CD4-positive, alpha-beta memory T cell (primary cell): ENCODE measurements at places on chromosomes 3 and 15. TPM values are rescaled to one million over a fixed set of nuclear protein-coding genes. Genes with fewer than 3 reads are reported as not detected.

DNA sequence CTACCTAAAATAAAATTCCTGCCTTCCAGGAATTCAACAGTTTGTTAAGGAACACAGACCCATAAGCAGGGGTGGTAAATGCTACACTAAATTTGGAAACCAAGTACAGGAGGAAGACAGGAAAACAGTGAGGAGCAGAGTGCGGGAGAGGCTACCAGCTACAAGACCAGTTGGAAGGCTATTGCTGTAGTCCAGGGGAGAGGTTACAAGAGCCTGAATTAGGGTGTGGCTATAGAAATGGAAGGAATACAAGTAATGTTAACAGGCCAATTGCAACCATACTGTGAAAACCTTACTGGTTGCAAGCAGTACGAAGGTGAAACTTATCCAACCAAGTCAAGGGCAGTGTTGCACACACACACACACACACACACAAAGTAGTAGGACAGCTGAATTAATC is 880 bp upstream of the ARMC8 start:
- H3K27ac ChIP-seq = no peak overlapping the region
- H3K27me3 ChIP-seq = no peaks in the 10 kb centered on the region
- no peak for DNase-seq
- H3K36me3 ChIP-seq = no peaks in the 10 kb centered on the region
- peaks cover 38% of the 10 kb centered on the region for H3K4me1 ChIP-seq
- peak overlapping the region; percentile 97 for H3K4me3 ChIP-seq

DNA sequence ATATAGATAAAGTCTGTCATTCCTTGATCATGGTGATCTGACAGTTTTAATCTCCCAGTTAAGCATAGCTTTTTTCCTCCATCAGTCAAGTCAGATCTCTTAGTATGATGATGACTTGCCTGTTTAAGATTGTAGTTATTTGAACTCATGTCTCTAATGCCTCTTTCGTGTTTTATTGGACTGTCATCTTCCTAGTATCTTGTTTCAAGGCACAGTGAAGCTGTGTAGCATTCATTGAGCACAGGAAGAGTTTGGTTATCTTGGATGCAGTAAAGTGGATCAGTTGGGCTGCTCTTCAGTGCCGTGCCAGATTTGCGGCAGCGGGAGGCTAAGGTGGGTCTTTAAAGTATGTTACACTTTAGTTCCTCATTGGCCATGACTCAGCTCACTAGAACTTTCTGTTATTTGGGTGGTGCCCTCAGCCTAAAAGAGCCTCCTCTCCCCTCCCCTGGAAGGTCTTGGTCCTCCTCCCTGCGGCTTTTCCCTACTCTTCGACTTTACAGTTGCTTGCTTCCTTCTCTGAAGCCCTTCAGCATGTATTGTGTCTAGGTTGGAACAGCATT is 45.7 kb upstream of the SKOR1 start:
- peaks cover 23% of the 10 kb centered on the region for H3K4me1 ChIP-seq
- H3K27ac ChIP-seq = no peak overlapping the region

CHST14 gene
- 10.5 TPM for total RNA-seq

- H3K36me3 ChIP-seq = peaks cover 57% of the 10 kb centered on the region
- H3K27me3 ChIP-seq = no peaks in the 10 kb centered on the region
- no peaks in the 10 kb centered on the region for H3K4me1 ChIP-seq
- H3K4me3 ChIP-seq = no peak overlapping the region
- H3K27ac ChIP-seq = no peak overlapping the region
- no peak for DNase-seq
These were observed 34.6 kb downstream of the RLBP1 start for GRCh38 chr15:89186803-89187202.

GRCh38 chr15:34161329-34161963 is 48.5 kb downstream of the KATNBL1 start:
- H3K4me1 ChIP-seq = no peaks in the 10 kb centered on the region
- H3K4me3 ChIP-seq = no peak overlapping the region
- no peak overlapping the region for H3K27ac ChIP-seq
- no peaks in the 10 kb centered on the region for H3K27me3 ChIP-seq

DNA sequence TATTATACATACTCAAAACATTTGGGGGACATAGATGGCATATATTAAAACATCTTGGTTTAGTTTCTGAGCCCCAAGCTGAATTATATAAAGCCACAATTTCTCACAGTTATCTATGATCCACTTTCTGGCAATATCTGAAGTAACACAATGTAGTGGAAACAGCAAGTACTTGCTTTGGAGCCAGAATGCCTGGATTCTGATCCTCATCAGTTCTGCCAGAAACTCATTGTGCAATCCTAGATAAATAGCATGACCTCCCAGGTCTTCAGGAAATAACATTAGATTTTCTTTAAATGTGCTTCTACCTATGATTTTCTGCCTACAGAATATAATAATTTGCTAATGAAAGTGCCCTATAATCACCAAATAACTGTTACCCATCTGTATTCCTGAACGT is 544.9 kb downstream of the NAALADL2 start:
- H3K4me1 ChIP-seq = no peaks in the 10 kb centered on the region
- no peaks in the 10 kb centered on the region for H3K27me3 ChIP-seq
- H3K27ac ChIP-seq = no peak overlapping the region
- DNase-seq = no peak

CYP8B1 gene
- total RNA-seq = not detected

- H3K4me3 ChIP-seq = no peak overlapping the region
- no peak overlapping the region for H3K27ac ChIP-seq
- no peaks in the 10 kb centered on the region for H3K27me3 ChIP-seq
These were observed 36.3 kb downstream of the MLH1 start for GRCh38 chr3:37029516-37030163.

- H3K36me3 ChIP-seq = no peaks in the 10 kb centered on the region
- no peak for DNase-seq
- no peaks in the 10 kb centered on the region for H3K27me3 ChIP-seq
- no peak overlapping the region for H3K27ac ChIP-seq
These were observed 7.0 kb downstream of the OR5K4 start for GRCh38 chr3:98360681-98361080.

DNA sequence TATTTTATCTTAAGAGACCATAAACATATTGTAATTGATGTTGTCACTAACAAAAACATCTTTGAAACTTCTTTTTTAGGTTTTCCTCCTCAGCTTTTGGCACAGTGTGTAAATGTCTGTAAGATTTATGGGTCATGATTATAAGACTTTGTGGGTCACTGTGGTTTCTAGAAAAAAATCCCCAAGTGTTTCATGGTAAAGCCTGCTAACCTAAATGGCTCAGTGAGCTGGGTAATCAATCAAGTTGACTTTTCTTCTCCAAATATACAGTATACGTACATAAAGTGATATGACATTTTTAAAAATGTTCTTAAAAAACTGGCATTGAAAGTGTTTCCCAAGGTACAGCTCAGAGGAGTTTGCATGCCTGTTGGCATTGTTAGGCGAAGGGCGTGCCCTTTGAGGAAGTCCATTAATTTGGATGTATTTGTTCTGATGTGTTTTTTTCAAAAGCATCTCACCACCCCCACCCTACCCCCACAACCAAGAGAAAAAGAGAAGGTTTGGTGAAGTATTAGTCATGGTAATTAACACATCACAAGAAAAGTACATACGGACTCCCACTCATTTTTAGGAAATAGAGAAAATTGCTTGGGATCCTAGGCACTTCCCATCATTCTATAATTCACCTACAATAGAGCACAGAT is 385.4 kb upstream of the LRRC3B start:
- no peak for DNase-seq
- no peak overlapping the region for H3K4me3 ChIP-seq
- no peaks in the 10 kb centered on the region for H3K4me1 ChIP-seq
- H3K36me3 ChIP-seq = no peaks in the 10 kb centered on the region

- no peaks in the 10 kb centered on the region for H3K36me3 ChIP-seq
- DNase-seq = peak; percentile 22
- peaks cover 45% of the 10 kb centered on the region for H3K4me1 ChIP-seq
- no peak overlapping the region for H3K27ac ChIP-seq
These were observed 1.7 kb upstream of the HES1 start for GRCh38 chr3:194134231-194134756.

DNA sequence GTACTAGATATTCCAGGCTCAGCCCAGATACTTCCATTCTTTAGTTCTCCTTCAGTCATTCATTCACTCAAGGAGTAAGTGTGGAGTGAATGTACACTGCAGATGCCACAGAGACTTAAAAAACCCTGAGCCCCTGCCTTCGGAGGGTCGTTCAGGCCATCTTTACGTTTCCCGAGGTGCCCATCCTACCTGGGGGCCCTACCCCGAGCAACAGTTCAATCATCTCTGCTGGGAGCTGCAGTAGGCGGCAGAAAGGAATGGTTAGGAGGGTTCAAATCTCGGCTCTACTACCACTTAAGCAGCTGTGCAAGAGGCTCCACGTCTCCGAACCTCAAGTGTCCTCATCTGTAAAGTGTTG is 613 bp downstream of the SEC13 start:
- peak overlapping the region; percentile 95 for H3K4me3 ChIP-seq
- H3K4me1 ChIP-seq = peaks cover 28% of the 10 kb centered on the region

DNA sequence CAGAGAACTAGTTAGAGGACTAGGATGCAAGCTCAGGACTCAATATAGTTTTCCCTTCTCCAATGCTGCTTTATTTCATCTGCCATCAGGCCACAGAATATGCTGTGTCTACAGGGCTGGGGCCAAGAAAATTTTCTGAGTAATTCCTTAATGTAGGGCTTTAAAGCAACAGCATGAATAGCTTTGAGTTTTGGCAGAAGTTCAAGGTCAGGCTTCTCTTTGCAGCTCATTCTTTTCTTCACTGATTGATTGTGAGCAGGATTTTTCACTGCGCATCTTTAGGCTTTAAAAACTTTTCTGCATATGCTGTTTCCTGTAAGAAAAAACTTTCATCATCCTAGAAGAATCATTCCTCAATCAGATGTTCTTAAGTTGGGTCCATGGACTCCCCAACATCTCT is 4.6 kb downstream of the TMEM108 start:
- H3K27me3 ChIP-seq = peaks cover 8% of the 10 kb centered on the region

ACKR4 gene
- 0.17 TPM for total RNA-seq

GRCh38 chr15:81351651-81352050 is 22.4 kb downstream of the TMC3 start:
- H3K36me3 ChIP-seq = no peaks in the 10 kb centered on the region
- DNase-seq = no peak
- no peak overlapping the region for H3K4me3 ChIP-seq
- no peaks in the 10 kb centered on the region for H3K4me1 ChIP-seq
- no peak overlapping the region for H3K27ac ChIP-seq

GRCh38 chr3:183272791-183273190 is 19.7 kb downstream of the B3GNT5 start:
- H3K27ac ChIP-seq = no peak overlapping the region
- H3K4me3 ChIP-seq = no peak overlapping the region
- no peak for DNase-seq

DNA sequence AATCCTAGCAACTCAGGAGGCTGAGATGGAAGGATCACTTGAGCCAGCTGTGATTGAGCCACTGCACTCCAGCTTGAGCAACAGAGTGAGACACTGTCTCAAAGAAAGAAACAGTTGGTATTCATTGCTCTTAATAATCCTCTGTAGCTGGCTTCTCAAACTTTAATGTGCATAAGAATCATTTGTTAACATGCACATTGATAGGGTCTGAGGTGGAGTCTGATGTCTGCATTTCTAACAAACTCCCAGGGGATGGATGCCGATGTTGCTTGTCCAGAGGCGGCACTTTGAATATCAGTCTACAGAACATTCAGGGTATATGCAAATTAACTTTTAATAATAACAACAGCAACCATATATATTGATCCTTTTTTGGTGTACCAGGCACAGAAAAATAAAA is 39.9 kb downstream of the NKIRAS1 start:
- H3K4me1 ChIP-seq = no peaks in the 10 kb centered on the region
- no peaks in the 10 kb centered on the region for H3K36me3 ChIP-seq
- no peak overlapping the region for H3K27ac ChIP-seq
- H3K27me3 ChIP-seq = no peaks in the 10 kb centered on the region
- no peak overlapping the region for H3K4me3 ChIP-seq
- no peak for DNase-seq

IVD gene
- total RNA-seq = 56.4 TPM

GRCh38 chr3:33639889-33640288 is 78.2 kb downstream of the CLASP2 start:
- DNase-seq = no peak
- no peaks in the 10 kb centered on the region for H3K4me1 ChIP-seq
- H3K27me3 ChIP-seq = no peaks in the 10 kb centered on the region
- no peaks in the 10 kb centered on the region for H3K36me3 ChIP-seq

GRCh38 chr3:9898467-9899241 is 4.0 kb upstream of the IL17RE start:
- no peak overlapping the region for H3K27ac ChIP-seq
- H3K27me3 ChIP-seq = no peaks in the 10 kb centered on the region
- peaks cover 1% of the 10 kb centered on the region for H3K36me3 ChIP-seq
- H3K4me1 ChIP-seq = peaks cover 41% of the 10 kb centered on the region
- no peak for DNase-seq

DNA sequence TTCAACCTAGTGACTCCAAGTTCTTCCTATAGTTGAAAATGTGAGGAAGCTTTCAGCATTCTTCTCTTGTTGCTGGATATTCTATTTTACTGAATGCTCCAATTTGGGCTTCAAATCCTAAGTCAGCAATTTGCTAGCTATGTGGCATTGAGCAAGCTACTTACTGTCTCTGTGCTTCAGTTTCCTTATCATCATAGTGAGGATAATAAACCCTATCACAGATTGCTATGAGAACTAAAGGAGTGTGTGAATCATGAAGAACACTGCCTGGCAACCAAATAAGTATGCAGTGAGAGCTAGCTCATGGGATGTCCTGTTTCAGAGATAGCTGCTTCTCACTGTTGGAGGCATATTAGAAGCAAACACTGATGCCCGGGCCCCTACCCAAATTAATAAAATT is 163.8 kb upstream of the CDIN1 start:
- no peaks in the 10 kb centered on the region for H3K36me3 ChIP-seq
- H3K27me3 ChIP-seq = no peaks in the 10 kb centered on the region
- H3K4me3 ChIP-seq = no peak overlapping the region
- H3K4me1 ChIP-seq = no peaks in the 10 kb centered on the region
- no peak for DNase-seq
- H3K27ac ChIP-seq = no peak overlapping the region

GRCh38 chr15:89645680-89646079 is 9.6 kb downstream of the KIF7 start:
- no peak overlapping the region for H3K27ac ChIP-seq
- no peaks in the 10 kb centered on the region for H3K36me3 ChIP-seq

DNA sequence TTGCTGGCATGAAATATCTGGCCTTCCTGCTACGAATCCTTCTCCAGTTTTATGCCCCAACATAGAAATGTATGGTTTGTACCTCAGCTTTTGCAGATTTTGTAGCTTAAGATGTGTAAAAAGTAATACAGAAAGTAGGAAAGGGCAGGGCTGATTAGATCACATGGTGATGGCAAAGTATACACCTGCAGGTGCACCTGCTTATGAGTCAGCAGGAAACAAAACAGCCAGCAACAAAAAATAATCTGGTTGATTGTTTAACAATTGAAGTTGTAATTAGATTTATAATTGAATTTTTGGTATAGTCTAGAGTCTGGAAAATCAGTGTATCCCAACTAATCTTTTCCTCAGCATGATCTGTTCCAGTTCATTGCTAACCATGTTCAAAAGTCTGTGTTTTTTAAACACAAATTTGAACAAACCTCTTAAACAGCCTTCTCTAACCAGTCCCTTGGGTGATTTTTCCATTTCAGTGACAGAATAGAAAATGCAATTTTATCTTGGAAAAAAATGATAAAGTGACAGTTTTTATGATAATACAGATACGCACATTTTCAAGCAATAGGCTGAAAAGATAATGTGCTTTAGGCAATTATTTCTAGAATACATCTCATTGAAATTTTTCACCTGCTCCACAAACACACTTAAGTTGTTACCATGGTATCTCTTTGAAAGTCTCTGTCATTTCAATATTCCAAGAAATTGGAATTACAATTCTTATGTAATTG is 477.4 kb downstream of the NAALADL2 start:
- no peak overlapping the region for H3K4me3 ChIP-seq
- H3K4me1 ChIP-seq = no peaks in the 10 kb centered on the region

OR5K2 gene
- not detected for total RNA-seq
